Erythroblast (primary cell): ENCODE measurements at places on chromosomes 5 and 9.

- DNase-seq: peak; percentile 70
Measured at GRCh38 chr5:138752951-138753793, at the start of gene CTNNA1. Gene CTNNA1, plus strand, starts transcription at chr5:138753425. Its CDS starts 28,500 bp downstream, at chr5:138781925.

- DNase-seq: no peak
Measured at GRCh38 chr9:35519692-35520363, 29.9 kb downstream of the RUSC2 start.

DNA sequence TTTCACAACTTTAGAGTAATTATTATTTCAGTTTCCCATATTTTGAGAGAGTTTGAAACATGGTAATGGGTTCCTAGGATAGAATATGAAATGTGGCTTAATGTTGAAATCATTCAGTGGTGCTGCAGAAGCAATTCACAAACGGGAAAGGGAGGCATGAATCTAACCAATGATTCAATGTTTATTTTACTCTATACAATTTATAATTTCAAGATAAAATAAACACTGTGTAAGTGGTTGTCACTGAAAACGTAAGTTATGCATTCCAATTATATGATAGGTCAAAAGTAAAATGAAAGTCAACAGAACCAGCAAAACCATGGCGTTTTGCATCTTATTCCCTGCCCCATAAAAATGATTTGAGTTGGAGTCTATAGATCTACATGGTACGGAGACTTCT lies 1207.1 kb upstream of the CDH18 start:
- DNase-seq: no peak

GRCh38 chr5:1808439-1808838 lies 7.2 kb downstream of the NDUFS6 start:
- DNase-seq: no peak

DNA sequence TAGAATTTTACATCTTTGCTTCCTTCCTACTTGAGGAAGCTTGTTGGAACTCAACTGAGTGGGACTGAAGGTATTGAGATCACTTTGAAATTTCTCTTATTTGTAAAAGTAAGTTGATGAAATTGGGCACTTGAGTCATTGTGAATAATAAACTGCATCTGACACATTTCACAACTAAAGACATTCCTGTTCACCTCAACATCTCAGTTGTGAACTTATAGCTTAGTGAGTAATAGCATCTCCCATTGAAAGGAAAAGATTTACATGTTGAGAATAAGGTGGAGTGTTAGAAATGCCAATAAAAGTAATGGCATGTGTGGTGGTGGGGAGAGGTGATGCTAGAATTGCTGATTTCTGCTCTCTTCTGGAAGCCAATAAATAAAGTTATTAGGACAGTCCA lies 145.0 kb downstream of the SLC24A2 start:
- DNase-seq: no peak

- peak; percentile 97 for DNase-seq
Measured at GRCh38 chr5:139660923-139661814, 13.0 kb downstream of the CXXC5 start.

DNA sequence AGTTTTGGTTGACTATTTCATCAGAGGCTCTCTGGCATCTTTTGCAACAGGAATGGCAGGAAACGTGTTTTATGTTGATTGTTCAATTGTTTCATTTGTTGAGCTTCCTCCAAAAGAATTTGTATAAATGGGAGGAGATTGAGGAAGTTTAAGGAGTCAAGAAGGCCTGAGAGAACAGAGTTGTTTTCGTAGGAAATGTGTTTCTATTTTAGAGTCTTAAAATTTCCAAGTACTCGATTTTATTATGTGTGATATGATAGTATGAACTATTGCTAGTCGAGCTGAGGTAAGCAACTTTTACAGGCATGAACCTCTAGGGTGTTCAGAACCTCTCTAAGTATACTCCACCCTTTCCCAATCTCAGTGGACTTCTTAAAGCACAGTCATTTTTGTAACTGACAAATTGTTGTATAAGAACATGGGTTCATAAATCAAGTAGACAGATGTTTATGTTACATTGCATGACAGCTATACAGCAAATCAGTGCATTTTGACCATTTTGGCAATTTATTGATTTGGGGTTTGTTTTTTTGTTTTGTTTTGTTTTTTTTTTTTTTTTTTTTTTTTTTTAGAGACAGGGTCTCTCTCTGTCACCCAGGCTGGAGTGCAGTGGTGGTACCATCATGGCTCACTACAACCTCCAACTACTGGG lies 47.4 kb downstream of the POLK start:
- DNase-seq: no peak

DNA sequence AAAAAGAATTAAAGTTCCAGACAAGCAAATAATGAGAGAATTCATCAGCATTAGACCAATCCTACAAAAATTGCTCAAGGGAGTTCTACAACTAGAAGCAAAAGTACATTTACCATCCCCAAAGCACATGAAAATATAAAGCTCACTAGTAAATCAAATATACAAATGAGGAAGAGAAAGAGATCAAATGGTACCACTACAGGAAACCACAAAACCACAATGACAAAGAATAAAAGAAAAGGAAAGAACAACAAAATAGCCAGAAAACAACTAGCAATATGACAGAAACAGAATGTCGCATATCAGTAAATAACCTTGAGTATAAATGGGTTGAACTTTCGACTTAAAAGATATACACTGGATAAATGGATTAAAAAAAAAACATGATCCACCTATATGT lies 739.0 kb downstream of the DTWD2 start:
- DNase-seq: no peak

DNA sequence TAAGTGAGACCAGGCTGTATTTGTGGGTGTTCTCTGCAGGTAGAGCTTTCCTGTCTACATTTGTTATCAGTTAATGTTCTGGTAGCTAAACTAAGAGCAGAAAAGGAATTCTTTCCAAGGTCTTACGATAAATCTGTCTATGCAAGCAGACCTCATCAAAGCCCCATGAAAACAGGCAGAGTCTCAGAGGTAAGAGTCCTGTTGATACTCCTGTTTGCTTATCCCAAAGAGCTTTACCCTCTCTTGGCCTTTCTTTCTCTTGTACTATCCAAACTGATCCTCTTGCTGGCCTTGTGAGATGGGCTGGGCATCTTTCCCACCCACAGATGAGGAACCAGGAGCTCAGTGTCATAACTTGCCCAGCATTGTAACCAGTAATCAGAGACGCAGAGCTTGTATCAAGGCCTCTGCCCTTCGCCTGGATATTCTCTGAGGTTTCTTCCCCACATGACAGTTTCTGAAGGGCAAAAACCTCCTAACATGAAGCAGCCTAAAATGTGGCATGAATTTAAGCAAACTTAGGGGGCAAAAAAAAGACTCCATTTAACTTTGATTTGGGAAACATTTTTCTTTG lies 33.5 kb downstream of the PRKACG start:
- DNase-seq: no peak

GRCh38 chr5:96648023-96648422 lies 14.2 kb upstream of the CAST start:
- DNase-seq: no peak

GRCh38 chr5:155021842-155022241 lies 8.3 kb downstream of the KIF4B start:
- DNase-seq: no peak

GRCh38 chr5:110634475-110634874 lies 92.0 kb downstream of the TMEM232 start:
- no peak for DNase-seq
